Fibroblast of upper back skin (primary cell): ENCODE measurements at places on chromosomes 6 and 20.

DNA sequence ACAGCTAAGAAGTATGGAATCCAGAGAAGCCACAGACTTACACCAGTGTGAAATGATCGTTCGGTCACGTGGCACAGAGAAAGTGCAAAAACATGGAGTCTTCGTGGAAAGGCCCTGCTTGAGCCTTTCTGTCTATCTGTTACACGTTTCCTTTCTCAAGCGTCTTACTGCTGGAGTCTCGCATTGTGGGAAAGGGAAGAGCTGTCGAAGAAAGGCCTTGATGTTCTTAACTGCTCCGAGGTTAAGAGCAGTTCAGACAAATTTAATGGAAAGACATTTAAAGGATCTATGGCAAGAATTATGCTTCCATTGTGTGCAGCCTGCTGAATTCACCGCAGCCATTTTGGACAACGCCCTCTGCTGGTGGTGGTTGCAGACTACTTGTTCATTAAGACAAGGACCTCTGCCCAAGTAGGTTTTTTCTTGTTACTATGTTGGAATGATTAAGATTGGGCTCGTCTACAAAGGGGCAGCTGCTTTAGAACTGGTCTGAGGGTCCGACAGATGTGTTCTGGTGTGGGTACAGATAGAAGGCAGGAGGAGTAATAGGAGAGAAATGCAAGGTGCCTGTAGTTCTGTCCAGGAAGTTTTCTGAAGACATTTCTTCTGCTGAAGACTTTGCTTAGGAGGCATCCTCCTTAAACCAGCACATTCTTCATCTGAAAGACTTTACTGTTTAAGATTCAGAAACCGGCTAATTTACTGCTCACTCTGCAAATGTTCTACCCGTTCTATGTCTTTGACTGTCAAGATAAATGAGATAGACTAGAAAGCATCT lies 24.7 kb upstream of the CCN6 start:
- DNase-seq, result peak; percentile 59

GRCh38 chr6:139108378-139108777 lies 26.5 kb upstream of the HECA start:
- DNase-seq, result no peak

- no peak for DNase-seq
These were observed 82.2 kb upstream of the DUSP22 start for GRCh38 chr6:210104-210456.

DNA sequence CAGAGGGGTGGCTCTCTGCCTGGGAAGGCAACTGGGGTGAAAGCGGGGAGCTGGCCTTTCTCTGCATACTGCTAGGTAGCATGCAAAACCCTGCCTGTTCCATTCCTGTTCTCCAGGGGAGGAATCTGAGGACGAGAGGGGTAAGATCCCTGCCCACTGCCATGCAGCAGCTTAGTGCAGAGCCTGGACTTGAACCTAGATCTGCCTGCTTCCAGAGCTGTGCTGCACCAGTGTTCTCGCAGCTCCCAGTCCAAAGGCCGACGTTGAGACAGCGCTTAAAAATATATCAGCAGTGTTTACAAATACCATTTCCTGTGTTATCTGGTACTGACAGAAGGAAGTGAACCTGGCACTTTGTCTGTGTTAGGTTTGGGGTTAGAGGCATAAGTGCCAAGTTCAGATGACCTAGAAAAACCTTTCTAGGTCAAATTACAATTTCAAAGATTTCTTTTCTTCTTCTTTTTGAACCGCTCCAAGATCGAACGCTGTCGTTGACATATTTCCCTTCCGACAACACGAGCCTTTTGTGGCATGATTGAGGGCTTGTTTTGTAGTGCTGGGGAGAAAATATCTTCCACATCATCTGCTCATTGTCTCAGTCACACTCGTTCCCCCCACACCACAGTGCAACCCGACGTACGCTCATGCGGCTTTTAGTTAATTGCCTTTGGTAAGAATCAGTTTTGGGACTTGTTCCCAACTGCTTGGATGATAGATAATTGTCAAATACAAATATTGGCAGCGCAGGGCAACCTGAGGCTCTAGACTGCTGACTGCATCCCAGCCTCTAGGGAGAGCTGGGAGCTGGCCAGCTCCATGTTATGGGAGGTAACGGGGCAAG lies 44.6 kb downstream of the TOX2 start:
- DNase-seq, result peak; percentile 43

GRCh38 chr6:89254569-89254968 lies 37.4 kb upstream of the GABRR1 start:
- DNase-seq, result no peak

DNA sequence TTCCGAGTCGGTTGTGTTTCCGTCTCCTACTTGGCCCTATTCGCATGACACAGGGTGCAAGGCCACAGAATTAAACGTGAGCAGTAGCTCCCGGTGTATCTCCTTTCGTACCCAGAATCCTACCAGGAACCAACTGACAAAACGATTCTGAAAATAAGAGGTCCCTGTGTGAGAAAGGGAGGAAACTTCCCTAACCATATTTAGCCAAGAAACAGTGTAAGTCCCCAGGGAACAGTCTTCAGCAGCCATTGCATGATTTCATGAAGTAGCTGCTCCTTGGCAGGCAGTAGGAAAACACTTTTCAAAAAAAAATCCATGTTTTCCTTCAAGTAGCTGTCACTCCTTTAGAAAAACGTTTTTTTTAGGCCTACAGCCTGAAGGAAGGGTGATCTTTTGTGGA lies 46.9 kb downstream of the PDE10A start:
- DNase-seq, result peak; percentile 65

GRCh38 chr6:132369526-132369925 lies 31.7 kb downstream of the MOXD1 start:
- peak; percentile 76 for DNase-seq

- peak; percentile 20 for DNase-seq
These were observed 95.6 kb downstream of the RAMACL start for GRCh38 chr6:166490671-166491500.

DNA sequence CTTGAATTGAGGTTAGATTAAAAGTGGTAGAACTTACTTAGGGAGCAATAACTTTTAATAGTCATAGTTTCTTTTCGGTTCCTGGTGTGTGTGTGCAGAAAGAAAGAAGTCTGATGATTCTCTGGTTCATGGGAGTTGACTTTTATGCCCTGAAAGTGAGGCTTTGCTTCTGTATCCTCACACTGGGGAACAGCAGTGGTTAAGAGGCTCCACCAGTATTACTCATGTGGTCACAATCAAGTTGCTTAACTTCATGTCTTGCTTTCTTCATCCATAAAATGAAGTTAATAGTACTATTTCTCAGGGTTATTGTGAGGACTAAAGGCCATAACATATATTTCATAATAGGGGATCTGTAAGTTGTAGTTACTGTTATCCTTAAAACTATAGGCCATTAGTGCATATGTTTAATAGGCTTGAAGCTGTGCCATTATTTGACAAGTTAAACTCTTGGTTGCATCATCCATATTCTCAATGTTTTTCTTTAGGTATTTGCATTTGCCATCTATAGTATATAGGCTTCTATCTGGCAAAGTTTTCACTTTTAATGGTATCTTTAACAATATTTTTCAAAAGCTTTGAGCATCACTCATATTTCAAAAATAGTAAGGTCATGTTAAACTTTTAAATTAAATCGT lies 262.4 kb downstream of the PLCB1 start:
- DNase-seq, result peak; percentile 61

DNA sequence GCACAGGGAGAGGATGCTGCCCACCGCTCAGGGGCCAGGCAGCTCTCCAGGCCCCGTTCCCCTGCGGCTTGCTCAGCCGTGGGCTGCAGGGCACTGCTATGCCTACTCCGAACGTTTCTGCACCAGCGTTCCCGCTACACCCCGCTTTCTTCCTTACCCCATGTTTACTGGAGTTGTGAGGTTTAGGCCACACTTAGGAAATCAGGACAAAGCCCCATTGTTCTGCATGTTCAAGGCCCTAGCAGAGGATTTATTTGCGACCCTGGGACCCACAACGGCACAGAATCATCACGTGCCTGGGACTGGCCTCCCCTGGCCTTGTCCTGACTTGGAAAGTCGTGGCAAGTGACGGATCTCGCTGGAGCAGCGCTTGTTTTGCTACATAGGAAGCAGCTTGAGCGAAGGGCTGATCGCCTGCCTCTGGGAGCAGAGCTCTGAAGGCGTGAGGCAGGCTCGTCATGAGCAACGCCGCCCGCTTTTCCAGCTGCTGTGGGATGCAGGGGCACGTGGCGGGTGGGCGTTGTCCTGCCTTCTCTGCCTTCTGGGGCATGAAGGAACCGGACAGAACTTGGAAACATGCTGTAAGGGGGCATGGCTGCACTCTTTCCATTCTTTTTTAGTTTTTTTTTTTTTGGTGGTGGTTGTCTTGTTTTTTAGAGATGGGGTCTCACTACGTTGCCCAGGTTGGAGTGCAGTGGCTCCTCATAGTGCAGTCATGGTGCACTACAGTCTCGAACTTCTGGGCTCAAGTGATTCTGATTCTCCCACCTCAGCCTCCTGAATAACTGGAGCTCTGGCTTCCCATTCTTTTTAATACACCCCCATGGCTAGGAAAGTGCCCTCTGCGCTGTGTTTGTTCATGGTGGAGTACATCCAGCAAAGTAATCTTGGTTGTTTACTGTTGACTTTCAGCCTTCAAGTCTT lies 14.6 kb upstream of the TMEM181 start:
- no peak for DNase-seq

GRCh38 chr6:53044071-53044470 lies 21.1 kb upstream of the FBXO9 start:
- peak; percentile 76 for DNase-seq

GRCh38 chr6:79441192-79441591 lies 96.0 kb downstream of the LCA5 start:
- no peak for DNase-seq

- no peak for DNase-seq
These were observed 16.9 kb upstream of the SNAI1 start for GRCh38 chr20:49965781-49966305.
